ENCODE measurements at places on chromosomes 7 and 10. TPM values are rescaled to one million over a fixed set of nuclear protein-coding genes. Genes with fewer than 3 reads are reported as not detected.

DNA sequence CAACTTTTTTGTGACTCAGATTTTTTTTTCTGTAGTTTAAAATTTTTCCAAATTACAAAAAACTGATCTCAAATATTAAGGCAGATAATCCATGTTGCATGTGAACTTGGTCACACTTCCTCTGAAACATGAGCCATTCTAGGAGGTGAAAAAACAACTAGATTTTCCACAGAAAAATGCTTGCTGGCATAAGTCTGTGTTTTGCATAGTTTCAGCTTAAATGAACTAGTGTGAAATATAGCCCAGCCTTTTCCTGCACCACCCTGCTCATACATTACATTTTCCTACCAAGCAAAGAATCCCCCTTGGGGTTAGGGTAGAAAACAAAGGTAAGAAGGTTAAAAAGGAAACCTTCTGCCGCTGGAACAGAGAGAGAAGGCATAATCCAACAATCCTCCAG lies 48.2 kb downstream of the SLC25A13 start:
- no peak for DNase-seq

Gene C7orf33
- not detected for total RNA-seq

Gene ANKRD61
- 0.19 TPM for total RNA-seq

Gene PDCD11
- 60.6 TPM for total RNA-seq

DNA sequence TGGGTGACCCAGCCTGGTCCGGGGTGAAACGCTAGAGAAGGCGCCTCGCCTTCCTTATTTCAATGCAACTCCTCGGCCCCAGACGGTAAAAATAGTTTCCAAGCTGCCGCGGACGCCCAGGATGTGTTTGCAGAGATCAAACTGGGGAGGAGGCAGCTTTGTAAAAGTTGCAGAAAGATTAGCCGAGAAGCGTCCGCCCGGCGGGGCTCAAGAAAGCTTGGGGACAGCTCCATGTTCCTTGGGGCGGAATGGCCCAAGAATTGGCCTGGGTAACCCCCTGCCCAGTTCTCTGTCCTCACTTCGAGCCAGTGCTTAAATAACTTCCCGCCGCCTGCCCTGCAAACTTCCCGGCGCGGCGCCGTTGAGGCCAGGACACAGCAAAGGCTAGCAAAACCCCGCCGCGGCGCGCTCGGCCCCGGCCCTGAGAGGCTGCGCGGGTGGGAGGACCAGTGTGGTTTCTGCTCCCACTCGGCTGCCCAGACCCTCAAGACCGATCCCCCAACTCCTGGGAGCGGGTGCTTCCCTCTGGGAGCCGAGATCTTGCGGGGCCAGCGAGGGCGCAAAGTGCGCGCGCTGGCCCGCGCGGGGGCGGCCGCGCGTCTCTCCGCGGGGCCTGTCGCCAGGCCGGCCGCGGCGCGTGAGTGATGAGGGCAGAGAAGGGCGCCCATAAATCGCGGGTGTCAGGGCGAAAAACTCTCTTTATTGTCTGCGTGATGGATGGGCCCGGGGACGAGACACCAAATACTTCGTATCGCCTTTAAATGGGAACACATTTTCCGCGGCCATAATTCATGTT lies 6.3 kb upstream of the ZNF503 start:
- no peak for DNase-seq

- no peak for DNase-seq
Observed at GRCh38 chr7:86961686-86962085, 97.8 kb downstream of the ELAPOR2 start.
